T-cell (primary cell): ENCODE measurements at places on chromosomes 6 and 20.

GRCh38 chr20:49575551-49576060 lies 7.7 kb upstream of the PTGIS start:
- DNase-seq, result no peak

GRCh38 chr20:1346315-1346969 lies 17.5 kb upstream of the SDCBP2 start:
- DNase-seq, result no peak

DNA sequence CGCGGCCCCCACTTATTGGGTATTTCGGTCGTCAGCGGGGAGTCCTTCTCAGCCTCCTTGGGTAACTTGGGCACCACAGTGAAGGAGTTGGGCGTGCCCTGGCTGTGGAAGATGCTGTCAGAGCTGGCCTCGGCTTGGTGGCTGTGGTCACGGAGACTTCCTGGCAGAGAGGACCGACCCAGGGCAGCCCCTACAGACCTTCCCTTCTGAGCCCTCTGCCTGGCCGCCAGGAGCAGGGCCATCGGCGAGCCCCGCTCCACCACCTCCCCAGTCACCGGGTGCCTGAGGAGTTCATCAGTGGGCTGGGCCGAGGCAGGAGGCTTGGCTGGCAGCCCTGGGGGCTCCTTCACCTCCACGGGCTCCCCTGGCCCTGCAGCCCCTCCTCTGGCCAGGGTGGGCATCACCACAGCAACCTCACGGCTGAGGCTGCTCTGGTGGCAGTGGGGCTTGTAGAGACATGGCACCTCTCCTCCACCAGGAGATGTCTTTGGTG lies 37.2 kb downstream of the C6orf132 start:
- no peak for DNase-seq

DNA sequence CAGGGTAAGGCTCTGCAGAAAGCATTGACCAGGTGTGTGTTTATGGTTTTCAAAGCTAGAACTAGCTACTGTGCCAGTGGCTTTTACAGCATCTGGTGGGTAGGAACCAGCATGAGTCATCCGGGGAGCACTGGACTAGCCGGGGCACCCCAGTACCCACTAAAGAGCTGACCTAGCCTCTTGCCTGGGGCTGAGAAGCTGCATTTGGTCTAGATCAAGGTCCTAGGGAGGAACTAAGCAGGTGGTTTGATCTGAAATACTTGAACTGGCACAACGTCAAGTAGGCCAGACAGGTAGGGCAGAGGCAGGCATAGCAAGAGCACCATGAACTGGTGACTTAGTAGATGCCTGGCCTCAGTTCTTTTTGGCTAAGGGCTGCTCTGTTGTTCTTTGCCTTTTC lies 109.8 kb upstream of the PTPRK start:
- DNase-seq, result no peak

DNA sequence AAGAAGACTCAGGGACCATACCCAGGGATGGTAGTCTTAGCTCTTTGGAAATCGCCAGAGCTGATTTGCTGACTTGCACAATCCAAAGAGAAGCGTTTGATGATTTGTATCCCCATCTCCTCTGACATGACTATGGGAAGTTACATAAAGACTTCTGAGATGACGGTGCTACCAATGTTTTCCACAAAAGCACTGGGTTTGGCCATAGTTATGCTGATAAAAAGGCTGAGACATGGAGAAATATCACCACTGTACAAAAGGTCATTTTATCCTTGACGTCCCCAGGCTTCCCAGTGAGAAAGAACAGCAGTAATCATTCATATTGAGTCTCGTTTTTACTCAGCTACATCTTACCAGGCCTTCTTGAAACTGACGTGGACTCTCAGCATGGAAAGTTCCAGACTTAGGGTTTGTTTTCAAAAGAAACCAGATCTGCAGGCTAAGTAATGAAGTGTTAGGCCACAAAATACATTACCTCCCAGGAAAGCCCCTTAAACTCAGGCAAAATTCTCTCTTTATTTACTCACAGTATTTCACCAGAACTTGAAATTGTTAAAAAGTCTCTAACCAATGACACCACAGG lies 370.3 kb upstream of the JARID2 start:
- DNase-seq, result no peak

GRCh38 chr6:5337573-5337972 lies 76.3 kb downstream of the FARS2 start:
- no peak for DNase-seq

- no peak for DNase-seq
Measured at GRCh38 chr6:90458353-90459224, 128.3 kb downstream of the MAP3K7 start.

- DNase-seq, result no peak
Measured at GRCh38 chr6:113719545-113719944, 137.6 kb upstream of the MARCKS start.

- no peak for DNase-seq
Measured at GRCh38 chr6:74851596-74851995, 354.3 kb downstream of the COL12A1 start.

GRCh38 chr6:64217721-64218620 lies 582.4 kb downstream of the PHF3 start:
- no peak for DNase-seq

GRCh38 chr6:53172468-53172803 lies 23.8 kb upstream of the GCM1 start:
- no peak for DNase-seq

- DNase-seq, result peak; percentile 60
Measured at GRCh38 chr20:32521780-32522525, 63.2 kb downstream of the NOL4L start.

- no peak for DNase-seq
Measured at GRCh38 chr6:107689951-107690642, 134.0 kb downstream of the SCML4 start.

- DNase-seq, result no peak
Measured at GRCh38 chr20:35698298-35699126, 640 bp downstream of the NFS1 start.

GRCh38 chr6:158661156-158661685 lies 11.4 kb downstream of the SYTL3 start:
- no peak for DNase-seq

- no peak for DNase-seq
Measured at GRCh38 chr6:27053738-27054137, 193.8 kb upstream of the PRSS16 start.

DNA sequence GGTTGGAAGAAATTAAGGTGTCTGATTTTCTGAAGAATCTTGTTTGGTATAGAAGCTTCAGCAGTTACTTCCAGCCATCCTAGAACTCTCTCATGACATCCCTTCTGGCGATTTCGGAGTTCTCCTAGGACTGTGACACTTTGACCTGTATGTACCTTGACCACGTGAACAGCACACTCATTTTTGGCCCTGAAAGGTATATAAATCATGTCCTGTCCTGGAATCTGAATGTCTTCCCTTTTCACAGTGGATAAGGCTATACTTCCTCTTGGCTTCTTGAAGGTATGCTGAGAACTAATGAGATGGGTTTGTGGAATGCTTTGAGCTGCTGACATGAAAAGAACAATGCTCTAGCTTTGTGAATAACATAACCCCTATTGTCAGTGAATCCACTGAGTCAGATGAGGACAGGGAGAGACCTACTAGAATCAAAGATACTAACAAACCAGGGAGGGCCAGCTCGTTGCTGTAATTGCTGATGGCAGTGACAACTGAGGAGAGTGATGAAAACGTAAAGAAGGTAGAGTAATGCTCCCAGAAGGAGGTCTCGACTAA lies 6.0 kb upstream of the ZDHHC14 start:
- DNase-seq, result no peak

DNA sequence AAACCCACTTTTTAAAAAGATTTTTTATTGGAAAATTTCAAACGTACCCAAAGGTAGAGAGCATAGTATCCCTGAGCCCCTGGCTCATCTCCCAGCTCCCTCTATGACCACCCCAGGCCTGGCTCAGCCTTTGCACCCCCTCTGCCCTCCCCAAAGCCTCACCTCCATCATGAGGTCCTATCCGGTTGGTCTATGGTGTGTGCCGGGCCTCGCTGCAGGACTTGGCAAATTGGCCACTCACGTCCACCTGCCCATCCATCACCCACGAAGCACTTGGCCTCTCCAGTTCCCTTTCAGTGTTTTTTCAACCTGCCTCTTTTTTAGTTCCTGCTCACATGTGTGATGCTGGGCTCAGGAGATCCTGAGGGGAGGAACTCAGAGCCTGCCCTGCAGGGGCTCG lies 147.4 kb downstream of the CDH4 start:
- no peak for DNase-seq

- DNase-seq, result peak; percentile 39
Measured at GRCh38 chr20:20664795-20665589, 47.5 kb downstream of the RALGAPA2 start.

DNA sequence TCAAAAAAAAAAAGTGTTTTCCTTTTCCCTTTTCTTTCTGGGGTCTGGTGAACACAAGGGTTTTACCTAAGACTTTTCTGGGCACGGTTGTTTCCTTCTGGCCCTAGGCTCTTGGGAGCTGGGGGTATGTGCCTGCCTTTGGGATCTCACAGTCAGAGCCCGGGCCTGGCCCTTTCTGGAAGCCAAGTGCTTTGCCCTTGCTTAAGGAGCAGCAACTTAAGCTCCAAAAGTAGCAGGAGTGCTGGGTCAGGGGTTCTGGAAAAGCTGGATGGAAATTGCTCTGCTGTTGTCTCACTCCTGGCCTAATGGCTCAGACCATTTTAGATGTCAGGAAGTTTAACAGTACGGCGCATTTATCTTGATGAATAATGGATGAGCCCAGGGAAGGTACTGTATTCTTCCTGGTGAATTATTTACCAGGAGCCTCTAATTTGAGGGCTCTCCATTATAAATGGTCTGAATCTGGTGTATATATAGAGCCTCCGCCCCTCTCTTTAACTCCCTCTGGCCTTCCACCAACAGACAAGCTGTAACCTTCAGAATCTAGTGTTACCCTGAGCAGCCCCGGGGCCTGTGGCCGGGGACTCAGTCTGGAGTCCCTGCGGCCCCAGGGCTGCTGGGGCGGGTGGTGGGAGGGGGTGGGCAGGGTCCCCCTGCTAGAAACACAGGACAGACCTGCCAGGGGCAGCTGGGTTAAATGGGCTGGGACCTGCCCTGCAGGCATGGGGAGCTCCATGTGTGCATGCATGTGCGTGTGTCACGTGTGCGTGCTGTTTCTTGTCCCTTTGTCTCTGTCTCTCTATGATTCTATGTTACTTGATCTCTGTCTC lies 37.5 kb downstream of the PTK7 start:
- no peak for DNase-seq

DNA sequence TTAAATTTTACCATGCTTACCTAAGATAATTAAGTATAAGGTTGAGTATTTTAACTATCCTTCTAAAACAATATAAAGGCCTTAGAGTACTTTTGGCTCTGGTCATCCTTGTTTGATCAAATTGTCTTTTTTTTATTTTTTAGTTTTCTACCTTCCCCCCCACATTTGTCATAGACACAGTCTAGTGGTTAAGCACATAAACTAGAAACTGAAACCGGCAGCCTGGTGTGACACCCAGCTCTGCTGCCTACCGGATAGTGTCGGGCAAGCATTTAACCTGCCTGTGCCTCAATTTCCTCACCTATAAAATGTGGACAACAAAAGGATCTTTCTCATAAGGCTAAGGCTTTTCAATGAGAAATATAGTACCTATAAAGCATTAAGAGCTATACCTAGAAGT lies 21.6 kb upstream of the TULP4 start:
- peak; percentile 54 for DNase-seq

- DNase-seq, result no peak
Measured at GRCh38 chr20:13426870-13427269, 205.8 kb downstream of the ISM1 start.

DNA sequence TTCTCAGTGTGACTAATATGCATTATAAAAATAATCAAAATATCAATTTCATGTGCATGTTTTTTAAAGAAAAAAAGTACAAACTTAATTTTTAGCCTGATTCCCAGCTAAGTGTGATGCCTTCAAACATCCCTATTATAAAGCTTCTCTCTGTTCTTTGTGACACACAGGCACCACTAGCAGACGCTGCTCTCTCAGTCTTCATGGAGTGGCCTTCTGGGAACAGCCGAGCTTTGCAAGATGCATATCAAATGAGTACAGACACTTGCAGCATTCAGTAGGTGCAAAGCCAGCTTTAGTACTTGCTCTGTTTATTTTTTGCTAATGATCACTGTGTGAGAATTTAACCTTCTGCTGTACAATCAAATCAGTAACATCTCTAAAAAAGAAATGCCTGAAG lies 340.0 kb downstream of the ADGRB3 start:
- no peak for DNase-seq

DNA sequence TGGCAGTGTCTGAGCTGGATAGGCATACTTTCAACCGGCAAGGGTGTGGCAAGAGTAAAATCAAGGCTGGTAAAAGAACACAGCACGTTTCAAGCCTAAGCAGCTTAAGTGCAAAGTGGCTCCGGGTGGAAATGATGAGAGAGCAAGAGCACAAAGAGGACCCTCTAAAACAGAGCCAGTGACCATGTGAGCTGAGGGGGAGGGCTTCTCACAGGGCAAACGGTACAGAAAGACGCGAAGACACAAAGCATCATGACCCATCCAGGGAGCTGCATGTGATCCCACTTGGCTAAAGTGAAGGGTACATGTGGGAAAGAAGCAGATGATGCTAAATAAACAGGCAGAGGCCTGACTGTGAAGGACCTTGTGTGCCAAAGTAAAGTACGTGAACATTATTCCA lies 25.7 kb downstream of the FKBP5 start:
- no peak for DNase-seq

GRCh38 chr6:63783096-63783495 lies 147.5 kb downstream of the PHF3 start:
- no peak for DNase-seq

GRCh38 chr6:159056003-159056402 lies 11.2 kb upstream of the TAGAP start:
- DNase-seq, result no peak

DNA sequence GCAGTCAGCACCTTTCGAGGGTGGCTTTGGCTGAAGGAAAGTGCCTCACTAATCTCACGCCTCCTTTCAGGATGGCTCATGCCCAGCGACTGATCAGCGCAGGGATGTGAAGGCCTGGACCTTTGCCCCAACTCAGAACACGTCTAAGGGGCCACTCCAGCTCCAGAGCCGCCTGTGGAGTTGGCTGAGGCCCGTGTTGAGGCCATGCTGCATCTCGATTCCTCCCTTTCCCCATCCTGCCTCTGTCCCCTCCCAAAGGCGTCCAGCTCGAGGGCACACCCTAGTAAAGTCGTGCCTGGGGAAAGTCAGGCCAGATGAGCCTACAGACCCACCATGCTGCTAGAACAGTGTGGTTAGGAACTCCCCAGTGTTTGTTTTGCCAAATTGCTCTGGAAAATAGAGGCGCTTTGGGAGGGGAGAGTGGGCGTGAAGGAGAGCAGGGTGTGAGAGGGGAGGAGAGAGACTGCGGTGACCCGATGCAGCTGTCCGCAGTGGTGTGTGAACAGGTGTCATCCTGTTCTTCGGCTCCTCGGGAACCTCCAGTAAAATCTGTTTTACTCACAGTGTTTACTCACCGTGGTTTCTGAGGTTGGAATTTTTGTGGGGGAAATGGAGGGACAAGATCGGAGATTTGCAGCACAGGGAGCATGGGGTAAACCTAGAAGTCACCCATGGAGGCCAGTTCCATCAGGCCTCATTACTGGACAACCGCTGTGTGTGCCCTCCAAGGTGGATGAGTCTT lies 85.0 kb upstream of the PMEPA1 start:
- no peak for DNase-seq

DNA sequence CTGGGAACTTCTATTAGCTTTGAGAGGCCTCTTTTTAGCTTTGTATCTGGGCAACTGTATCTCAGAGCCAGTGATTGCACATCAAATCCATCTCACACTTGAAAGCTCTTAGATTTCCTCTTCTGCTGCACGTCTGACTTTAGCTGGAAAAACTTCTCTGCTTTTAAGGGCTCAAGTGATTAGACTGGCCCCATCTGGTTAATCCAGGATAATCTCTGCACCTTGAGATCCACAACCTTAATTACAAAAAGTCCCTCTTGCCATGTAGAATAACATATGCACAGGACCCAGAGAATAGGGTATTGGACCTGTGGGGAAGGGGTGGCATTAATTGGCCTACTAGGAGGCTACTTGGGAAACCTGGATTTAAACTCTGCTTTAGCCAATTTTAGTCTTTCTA lies 24.2 kb downstream of the KLHL31 start:
- DNase-seq, result no peak
